ENCODE measurements at places on chromosomes 3 and 15. TPM values are rescaled to one million over a fixed set of nuclear protein-coding genes. Genes with fewer than 3 reads are reported as not detected.
A peak's percentile ranks its signal among the peaks of the same experiment; 100 is the strongest.

DNA sequence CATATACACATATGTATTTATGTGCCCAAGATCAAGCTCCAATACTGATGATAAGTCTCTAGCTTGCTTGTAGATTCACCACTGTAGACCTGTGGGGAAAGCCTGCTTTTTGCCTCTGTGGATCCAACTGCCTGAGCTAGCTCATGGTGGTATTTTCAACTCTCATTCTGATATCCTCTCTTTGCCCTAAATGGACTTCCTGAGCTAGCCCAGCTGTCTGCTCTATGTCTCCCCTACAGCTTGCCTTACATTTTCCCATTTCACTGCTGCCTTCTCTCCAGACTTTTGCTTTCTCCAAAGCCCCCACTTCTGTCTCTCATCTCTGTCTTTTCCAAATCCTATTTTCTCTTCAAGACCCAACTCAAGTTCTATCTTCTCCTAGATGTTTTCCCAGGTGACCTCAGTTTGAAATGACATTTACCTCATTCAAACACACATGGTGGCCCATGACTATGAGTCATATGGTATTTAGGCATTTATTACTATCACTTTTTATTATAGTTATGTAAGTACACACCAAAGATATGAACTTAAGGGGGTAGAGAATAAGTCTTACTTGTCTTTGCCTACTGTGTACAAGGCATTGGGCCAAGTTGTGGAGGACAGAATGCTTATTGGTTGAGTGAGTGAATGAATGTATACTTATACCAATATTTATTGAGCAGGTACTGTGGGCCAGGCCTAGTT lies 191.7 kb downstream of the NR1D2 start:
- no peak for DNase-seq

DNA sequence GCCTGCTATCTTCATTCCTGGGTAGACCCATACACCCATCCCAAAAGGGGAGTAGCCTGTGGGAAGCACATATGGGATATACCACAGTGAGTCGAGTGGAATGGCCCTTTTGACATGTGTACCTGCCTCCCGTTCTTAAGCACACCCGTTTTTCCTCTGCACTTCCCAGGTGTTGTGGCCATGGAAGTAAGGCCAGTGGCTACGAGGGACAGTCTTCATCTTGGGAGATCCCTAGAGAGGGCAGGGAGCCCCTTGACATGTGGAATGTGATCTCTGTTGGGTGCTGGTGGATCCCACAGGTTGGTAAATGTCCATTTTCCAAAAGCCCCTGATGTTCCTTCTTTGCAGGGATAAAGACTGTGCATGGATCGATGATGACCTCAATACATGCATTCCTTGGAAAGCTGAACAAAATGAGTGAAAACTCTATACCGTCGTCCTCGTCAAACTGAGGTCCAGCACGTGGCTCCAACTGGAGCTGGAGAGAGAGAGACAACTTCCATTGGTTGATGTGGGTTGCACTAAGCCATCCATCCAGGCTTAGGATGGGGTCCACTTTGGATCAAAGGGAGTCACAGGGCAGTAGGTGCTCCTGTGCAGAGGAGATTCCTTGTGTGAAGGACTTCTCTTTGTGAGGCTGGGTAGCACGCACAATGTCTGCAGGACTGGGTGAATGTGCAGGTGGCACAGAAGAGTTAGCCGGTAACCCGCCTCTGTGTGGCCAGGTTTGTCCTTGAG lies 136.8 kb downstream of the SNRPN start:
- DNase-seq: no peak

The FEZF2 gene
- polyA plus RNA-seq: not detected

DNA sequence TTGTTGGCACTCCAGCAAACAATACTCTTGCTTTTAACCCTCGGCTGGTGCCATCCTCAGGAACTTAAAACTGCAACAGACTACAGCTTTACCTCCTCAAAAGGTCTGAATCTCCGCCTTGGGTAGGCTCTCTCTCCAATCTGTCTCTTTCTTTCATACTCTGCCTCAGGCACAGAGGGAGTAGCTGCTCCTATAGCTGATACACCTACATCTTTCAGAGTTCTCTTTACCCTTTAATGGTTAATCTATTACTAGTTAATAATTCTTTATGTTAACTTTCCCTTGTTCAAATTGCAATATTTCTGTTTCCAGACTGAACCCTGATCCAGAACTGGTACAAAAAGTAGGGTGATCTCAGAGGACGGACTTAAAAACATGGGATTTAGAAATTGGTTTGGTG lies 66.2 kb downstream of the MAP4 start:
- DNase-seq: no peak

- no peak for DNase-seq
Observed at GRCh38 chr3:187770224-187770623, 25.0 kb upstream of the BCL6 start.

The ATP13A3 gene
- polyA plus RNA-seq: 132 TPM

DNA sequence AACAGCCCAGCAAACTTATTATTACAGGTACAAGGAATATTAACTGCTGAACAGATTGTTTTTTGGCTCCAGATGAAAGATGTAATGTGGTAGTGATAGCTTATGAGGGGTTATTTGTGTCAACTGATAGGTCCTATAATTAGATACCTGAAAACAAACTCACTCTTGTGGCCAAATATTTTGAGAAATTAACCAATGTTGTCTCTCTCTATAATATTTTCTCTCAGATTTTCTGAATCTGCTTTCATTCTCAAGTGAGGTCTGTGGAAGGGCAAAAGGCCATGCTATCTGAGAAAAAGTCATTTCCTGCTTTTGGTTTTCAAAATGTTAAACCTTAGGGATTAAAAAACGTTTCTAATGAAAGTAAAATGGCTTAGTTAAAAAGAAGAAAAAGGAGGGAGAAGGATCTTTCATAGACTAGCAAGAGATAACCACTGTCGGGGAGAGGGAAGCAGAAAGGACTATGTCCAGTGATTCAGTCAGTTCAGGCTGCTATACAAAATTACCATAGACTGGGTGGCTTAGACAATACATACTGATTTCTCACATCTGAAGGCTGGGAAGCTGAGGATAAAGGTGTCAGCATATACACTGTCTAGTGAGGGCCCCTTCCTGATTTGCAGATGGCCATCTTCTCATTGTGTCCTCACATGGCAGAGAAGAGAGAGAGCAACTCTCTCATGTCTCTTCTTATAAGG lies 277.5 kb upstream of the P2RY1 start:
- no peak for DNase-seq

The SRGAP3 gene
- polyA plus RNA-seq: 0.61 TPM

DNA sequence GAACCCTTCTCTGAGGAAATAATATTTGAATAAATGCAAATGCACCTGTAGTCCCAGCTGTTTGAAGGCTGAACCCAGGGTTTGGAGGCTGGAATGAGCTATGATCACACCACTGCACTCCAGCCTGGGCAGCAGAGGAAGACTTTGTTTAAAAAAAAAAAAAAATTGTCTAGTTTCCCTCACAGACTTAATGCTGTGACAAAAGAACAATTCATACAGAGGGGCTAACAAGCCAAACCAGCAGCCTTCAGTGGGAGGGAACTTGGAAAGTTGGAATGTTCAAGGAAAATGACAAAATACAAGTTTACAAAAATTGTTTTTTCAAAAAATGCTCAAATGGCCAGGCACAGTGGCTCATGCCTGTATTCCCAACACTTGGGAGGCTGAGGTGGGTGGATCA lies 228.0 kb upstream of the CGNL1 start:
- no peak for DNase-seq

DNA sequence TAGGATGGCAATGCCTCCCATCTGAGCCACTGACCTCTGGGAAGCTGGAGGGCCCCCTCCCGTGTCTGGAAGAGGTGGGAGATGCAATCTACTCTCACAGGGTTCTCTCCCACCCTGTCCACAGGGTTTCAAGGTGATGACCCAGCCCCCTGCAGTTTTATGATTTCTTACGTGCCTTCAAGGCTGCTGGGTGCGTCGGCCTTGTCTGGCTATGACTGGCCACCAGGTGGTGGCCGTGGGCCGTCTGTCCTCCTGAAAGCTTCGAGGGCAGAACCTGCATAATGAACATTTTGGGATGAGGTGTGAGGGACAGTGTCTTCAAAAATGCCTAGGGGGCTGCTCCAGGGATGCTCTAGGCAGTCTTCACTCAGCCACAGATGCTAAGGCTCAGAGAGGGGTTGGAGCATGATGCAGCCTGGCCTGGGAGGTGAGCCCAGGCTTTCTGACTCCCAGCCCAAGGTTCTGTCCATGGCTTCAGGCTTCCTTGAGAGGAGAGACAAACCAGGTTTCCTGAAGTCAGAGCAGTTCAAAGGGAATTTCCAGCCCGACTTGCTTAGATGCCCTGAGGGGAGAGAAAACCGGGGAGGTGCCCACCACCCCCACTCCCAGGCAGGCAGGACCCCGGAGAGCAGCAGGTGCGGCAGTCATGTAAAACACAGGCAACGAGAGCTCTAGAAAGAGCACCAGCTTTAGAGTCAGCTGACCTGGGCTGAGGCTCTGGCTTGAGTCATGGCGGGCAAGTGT lies 18.7 kb downstream of the ISG20 start:
- no peak for DNase-seq

- DNase-seq: no peak
Observed at GRCh38 chr3:38002940-38003339, 12.4 kb downstream of the VILL start.

DNA sequence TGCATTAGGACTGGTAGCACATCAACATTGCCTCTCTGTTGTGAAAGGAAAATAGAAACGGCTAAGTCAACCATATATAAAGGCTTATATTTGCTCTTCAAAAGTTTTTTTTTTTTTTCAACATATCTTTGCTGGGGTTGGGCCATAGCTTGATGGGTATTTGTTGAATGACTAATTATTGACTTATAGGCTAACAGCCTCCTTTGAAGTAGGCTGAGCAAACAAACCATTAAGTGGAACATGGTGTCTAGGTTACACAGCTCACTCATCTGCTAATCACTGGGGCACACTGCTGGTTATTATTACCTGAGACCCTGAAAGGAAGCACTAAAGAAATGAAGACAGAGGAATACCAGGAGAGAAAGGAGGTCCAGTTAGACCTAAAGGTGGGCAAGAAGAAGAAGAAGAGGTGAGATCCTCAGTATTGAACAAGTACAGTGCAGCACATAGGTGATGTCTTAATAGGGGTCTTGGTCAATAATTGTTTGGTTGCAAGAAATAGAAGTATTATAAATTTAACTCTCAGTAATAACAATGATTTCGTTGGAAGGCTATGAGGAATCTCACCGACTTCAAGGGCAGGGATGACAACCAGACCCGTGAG lies 139.4 kb downstream of the RPLP1 start:
- DNase-seq: no peak

GRCh38 chr3:99473321-99473751 lies 165.1 kb upstream of the COL8A1 start:
- DNase-seq: no peak

GRCh38 chr3:50157827-50158529 lies 2.9 kb downstream of the SEMA3F start:
- no peak for DNase-seq

- no peak for DNase-seq
Observed at GRCh38 chr3:154849408-154849807, 230.7 kb upstream of the MME start.

DNA sequence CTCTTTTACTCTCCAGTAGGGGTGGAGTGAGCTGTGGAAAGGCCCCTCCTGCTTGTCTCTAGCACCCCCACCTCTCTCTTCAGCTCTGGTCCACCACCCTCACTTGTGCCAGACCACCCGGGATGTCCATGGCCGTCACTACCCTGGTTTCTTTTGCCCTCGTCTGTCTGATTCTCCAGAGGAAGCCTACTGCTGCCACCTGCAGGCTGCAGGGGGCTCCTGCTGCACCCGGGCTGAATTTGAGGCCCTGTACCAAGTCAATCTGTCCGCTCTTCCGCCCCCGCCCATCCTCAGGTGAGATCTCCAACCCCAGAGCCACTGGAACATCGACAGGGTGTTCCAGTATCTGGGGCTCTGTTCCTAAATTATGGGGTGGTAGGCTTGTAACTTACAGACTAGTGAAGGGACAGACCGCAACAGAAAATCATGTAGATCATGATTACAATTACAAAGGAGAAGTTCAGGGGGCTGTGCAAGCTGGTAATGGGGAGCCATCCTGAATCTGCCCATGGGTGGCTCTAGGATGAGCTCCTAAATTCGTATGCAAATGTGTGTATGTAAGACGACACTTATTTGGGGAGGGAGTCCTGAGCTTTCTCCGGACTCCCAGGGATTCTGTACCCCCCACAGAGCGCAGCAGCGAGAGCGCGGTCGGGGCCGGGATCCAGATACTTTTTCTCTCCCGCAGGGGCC lies 683 bp upstream of the UNC45A start:
- peak; percentile 53 for DNase-seq

DNA sequence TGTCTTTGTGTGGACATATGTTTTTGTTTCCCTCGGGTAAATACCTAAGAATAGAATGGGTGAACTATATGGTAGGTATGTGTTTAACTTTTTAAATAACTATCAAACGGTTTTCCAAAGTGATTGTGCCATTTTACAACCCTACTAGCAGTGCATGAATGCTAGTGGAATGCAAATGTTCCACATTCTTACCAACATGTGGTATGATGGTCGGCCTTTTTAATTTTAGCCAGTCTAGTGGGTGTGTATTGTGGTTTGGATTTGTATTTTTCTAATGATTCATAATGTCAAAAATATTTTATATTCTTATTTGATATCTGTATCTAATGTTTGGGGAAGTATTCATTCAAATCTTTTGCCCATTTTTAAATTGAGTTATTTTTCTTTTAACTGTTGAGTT lies 68.2 kb upstream of the SMAD3 start:
- peak; percentile 42 for DNase-seq

- no peak for DNase-seq
Observed at GRCh38 chr3:78398401-78398800, 1358.5 kb downstream of the ROBO2 start.

DNA sequence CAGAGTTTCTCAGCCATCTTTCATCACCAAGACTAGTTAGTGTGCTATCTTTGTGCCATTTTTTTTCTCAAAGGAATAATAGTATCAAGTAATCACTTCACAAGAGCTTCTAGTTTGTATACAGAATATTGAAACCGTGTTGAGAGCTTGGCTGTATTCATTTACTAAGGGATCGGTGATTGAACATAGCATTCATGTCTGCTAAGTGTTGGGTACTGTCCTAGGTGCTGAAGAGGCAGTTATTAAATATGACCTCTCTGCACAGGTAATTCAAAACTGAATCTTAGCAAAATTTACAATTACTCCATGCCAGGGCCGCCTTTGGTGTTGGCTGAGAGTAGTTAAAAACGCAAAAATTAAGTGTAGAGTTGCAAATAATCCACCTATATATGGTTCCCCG lies 355.3 kb upstream of the RORA start:
- DNase-seq: no peak

The ADGRG7 gene
- polyA plus RNA-seq: not detected

DNA sequence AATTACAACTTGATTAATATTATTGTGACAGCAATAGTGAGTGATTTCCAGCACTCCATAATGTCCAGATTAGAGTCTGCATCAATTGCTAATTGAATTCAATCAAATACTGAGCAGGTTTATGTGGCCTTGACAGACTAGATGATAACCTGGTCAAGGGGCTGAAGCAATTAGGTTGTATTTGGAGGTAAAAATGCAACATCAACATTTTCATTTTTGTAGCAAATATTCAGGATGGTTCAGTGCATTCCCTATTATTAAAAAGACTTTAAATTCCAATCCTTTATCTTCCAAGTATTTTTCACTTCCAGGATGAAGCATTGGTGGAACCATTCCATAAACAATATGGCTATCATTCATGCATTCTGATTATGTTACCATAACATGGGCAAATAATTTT lies 120.4 kb downstream of the PLOD2 start:
- DNase-seq: no peak

The PSMA4 gene
- polyA plus RNA-seq: 395 TPM

- DNase-seq: no peak
Observed at GRCh38 chr3:191641789-191642188, 180.8 kb downstream of the PYDC2 start.

The CADM2 gene
- not detected for polyA plus RNA-seq

GRCh38 chr3:111971533-111972130 lies 7.2 kb upstream of the ABHD10 start:
- DNase-seq: no peak

GRCh38 chr3:105413343-105413887 lies 46.7 kb downstream of the ALCAM start:
- no peak for DNase-seq

Measured in AG04450 (cell line).